ENCODE measurements at places on chromosomes 6 and 20.
A peak's percentile ranks its signal among the peaks of the same experiment; 100 is the strongest.

GRCh38 chr6:36897609-36898008 is 11.9 kb downstream of the C6orf89 start:
- DNase-seq, result no peak

- DNase-seq, result no peak
Measured at GRCh38 chr6:144094731-144095133, 641 bp downstream of the SF3B5 start.

DNA sequence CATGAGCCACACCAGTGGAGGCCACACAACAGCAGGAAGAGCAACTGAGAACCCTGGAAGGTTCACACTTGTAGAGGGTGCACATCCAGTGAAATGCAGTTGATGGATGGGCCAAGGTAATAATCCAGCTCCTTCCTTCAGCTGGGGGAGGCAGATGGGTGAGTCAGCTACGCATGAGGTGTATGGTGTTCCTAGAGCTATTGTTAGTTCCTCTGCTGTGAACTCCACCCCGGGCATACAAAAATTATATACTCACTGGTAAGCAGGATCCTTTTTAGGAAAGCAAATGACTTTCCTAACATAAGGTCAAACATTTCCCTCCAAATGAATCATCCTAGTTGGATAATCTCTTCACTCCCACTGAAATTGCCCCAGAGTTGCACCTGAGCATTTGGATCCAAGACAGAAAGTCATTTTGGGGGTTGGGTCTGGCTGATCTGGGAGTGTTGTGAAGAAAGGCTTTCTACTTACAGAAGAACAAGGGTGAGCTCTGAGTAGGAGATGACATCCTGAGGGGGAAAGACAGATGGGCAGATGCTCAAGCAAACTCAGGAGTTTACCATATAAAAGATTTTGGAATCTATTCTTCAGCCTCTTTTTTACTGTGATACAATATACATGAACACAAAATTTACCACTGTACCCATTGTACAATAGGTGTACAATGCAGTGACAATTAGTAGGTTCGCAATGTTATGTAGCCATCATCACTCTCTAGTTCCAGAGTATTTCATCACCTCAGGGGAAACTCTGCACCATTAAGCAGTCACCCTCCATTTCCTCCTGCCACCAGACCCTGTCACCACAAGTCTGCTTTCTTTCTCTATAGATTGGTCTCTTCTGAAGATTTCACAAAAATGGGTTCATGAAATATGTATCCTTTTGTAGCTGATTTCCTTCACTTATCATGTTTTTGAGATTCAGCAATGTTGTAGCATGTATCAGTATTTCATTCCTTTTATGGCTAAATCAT is 11.1 kb downstream of the HLA-F start:
- no peak for DNase-seq

DNA sequence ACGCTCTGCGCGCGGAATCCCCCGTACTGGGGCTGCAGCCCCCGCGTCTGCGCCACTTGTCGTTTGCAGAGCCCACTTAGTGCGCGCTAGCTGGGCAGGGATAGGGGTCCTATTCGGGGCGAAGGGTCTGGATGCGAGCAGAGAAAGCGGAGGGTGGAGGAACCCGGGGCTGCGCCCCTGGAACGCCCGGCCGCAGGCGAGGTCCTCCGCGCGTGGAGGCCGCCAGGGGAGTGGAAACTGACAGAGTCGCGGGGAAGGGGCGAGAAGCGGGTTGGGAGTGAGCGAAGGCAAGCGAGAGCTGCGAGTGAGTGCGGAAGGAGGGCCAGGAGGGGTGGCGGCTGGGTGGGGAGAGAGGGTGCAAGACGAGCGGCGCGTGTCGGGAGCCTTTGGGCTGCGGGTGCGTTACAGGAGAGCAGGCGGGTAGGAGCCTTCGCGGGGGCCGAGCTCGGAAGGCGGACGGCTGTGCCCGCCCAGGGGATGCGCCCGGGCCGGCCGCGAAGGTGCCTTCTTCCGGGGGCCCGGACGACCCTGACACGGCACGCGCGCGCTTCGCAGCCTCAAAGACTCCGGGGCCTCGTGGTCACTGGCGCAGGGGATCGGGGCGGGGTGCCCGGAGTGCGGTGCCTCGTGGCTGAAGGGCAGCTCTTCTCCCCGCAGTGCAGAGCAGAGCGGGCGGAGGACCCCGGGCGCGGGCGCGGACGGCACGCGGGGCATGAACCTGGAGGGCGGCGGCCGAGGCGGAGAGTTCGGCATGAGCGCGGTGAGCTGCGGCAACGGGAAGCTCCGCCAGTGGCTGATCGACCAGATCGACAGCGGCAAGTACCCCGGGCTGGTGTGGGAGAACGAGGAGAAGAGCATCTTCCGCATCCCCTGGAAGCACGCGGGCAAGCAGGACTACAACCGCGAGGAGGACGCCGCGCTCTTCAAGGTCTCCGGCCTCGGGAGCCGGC is 1.2 kb downstream of the IRF4 start:
- DNase-seq, result no peak

DNA sequence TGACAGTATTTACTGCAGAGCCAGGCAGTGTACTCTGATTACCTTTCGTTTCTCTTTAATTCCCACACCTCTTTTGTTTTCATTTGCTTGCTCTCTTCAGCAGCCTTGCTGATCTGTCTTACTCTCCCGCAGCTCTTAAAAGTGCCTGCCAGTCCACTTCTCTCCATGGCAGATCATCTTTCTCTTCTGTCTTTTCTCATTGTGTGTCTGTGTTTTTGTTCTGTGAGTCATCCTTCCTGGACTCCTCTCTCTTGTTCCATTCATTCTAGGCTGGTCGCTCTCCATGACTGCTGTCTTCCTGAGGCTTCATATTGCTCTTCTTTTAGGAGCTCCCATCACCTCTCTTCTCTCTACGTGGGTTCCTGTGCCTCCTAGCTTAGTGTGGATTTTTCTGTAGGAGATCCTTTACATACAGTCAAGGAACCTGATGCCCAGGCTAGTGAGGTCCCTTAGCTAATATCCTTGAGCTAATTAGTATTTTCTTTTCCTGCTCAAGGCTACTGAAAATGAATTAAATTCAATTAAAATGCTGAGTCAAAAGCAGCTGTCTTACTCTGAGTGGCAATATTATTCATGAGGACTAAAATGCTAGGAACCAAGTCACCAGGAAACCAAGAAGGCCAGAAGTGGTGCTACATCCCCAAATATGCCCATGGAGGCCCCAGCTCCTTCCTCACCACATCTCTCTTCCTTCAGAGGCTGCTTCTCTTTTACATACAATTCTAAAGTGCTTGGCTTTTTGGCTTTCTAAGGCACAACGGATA is 86.1 kb downstream of the SLX4IP start:
- peak; percentile 68 for DNase-seq

DNA sequence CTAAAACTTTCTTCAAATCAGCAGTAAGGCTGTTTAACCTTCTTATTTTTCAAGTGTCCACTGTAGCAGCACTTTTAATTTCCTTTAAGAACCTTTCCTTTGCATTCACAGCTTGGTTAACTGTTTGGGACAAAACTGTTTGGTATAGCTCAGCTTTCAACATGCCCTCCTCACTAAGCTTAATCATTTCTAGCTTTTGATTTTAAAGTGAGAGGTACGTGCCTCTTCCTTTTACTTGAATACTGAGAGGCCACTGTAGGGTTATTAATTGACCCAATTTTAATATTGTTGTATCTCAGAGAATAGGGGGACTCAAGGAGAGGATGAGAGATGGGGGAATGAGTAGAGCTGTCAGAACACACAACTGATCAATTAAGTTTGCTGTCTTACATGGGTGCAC is 129.5 kb upstream of the MMS22L start:
- no peak for DNase-seq

DNA sequence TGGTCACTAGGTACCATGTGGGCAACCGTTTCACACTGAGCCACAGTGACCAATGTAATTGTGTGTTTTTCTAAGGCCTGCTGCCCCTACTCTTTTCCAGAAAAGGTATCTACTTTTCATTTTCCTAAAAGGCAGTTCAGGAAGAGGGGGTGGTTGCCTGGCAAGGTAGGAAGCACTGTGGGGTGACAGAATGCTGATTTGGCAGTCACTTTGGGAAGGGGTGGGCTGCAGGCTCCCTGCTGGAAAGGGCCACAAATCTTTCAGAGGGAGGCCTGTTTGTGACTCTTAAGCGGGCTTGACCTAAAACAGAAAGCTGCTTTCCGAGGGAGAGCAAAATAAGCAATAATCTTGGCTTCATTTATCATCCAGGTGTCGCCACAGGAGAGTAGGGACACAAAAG is 5.2 kb upstream of the NNAT start:
- no peak for DNase-seq

DNA sequence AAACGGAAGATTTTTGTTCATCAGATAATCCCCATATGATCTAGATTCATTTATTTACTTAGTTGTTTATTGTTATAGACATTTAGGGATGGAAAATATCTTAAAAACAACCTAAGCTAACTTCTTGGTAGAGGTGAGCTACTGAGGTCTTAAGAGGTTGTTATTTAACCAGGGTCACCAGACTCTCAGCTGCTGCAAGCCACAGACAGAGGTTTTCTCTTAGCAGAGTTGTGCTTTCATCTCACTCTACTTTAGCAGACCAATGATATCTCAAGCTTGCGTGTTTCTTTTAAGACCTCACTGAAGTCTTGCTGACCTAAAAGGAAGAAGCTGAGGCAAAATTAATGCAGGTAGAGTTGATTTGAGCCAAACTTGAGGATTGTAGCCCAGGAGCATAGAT is 43.6 kb downstream of the NCOA7 start:
- no peak for DNase-seq

- DNase-seq, result no peak
Measured at GRCh38 chr6:40798069-40798770, 211.1 kb upstream of the LRFN2 start.

- no peak for DNase-seq
Measured at GRCh38 chr6:36067374-36068011, 39.9 kb downstream of the MAPK14 start.

DNA sequence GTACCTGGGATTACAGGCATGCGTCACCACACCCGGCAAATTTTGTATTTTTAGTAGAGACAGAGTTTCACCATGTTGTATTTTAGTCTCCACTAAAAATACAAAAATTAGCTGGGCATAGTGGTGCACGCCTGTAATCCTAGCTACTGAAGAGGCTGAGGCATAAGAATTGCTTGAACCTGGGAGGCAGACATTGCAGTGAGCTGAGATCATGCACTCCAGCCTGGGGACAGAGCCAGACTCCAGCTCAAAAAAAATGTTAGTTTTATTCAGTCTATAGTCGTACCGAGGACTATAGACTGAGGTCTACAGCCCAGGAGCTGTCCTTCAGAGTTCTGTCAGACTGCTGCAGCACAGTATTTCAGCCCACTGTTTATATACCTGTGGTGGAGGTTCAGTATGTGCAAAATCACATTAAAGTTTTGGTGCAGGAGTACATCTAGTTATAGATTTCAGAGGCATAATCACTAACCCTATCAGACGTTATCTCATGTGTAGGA is 3.6 kb upstream of the CASP8AP2 start:
- DNase-seq, result no peak

GRCh38 chr6:56363796-56364430 is 116.5 kb upstream of the COL21A1 start:
- DNase-seq, result no peak

- no peak for DNase-seq
Measured at GRCh38 chr6:69647726-69648125, 149.1 kb downstream of the LMBRD1 start.

DNA sequence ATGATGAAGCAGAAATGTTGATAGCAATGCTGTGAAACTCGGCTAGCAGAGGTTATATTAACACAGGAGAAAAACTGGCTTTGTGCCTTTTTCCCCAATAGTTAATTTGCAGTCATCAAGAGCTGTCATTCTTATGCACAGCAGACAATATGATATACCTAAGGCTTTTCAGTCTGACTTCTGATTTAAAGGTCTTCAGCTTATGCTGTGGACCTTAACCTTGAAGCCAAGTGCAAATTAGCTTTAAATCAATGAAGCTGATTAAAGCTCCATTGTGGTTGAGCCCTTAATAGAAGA is 171.6 kb upstream of the ID4 start:
- no peak for DNase-seq

DNA sequence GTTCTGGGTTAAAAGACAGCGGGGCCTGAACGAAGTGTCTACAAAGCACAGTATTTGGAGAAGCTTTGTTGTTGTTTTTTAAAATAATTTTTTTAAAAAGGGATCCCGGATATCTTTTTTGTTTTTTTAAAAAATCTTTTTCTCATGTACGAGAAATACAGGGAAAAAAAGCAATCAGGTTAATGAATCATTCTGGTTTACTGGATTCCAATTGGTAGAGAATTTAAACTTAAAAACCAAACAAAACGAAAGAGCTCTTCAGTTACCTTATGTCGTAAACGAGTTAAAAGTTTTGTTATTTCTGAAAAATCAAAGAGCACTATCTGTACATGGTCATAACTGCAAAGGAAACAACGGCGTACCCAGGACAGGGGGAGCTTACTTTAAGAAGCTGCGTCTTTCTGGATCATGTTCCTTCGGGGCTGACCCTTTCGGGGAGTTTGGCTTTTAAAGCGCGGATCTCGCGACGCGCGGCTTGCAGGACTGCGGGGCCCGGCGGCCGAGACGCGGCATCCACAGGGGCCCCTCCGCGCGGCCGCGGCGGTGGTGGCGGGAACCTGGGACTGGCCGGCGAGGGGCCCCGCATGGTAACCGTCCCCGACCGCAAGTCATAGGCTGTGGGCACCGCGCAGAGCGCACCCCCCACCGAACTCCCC is 927 bp downstream of the IL20RA start:
- DNase-seq, result peak; percentile 46

DNA sequence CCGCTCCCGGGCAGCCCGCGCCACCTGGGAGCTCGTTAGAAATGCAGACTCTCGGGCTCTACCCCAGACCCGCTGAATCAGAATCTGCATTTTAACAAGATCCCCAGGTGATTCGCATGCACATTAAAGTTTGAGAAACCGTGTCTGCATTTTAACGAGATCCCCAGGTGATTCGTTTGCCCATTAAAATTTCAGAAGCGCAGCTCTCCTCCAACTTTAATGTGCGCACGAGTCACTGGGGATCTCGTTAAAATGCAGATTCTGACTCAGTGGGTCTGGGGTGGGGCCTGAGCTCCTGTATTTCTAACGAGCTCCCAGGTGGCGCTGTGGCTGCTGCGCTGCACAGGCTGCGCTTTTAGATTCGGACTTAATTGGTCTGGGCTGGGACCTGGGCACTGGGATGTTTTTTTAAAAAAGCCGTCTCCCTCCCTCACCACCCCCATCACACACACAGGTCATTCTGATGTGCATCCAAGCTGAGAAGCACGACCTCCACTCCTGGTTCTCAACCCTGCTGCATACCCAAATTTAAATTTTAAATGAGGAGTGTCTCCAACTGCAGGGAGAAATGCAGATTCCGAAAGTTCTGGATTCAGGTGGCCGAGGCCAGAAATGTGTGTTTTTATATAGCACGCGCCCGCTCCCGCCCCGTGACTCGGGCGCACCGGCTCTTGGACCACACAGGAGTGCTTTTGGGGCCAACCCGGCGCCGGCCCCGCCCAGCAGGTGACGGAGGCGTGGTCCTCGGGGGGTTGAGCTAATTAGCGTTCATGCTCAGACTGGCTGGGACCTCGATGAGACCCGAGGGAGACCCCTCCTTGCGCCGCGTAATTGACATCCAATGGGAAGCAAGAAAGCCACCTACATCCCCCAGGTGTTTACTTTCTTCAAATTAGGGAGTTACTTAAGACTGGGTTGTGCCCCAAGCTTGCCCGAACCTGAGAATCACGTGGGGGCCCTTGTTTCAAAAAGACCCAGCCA is 85.8 kb downstream of the ZFP64 start:
- no peak for DNase-seq

GRCh38 chr6:72102561-72102960 is 216.2 kb downstream of the RIMS1 start:
- no peak for DNase-seq

- DNase-seq, result peak; percentile 94
Measured at GRCh38 chr20:62740286-62741141, 31.9 kb downstream of the NTSR1 start.
